ENCODE measurements at places on chromosomes 11 and 22.

GRCh38 chr11:66467034-66467659 lies 442 bp downstream of the PELI3 start:
- DNase-seq: peak; percentile 66

- no peak for DNase-seq
Observed at GRCh38 chr11:977830-978720, 52.4 kb downstream of the AP2A2 start.

GRCh38 chr22:45312856-45313255 lies 3.1 kb downstream of the FAM118A start:
- DNase-seq: no peak

DNA sequence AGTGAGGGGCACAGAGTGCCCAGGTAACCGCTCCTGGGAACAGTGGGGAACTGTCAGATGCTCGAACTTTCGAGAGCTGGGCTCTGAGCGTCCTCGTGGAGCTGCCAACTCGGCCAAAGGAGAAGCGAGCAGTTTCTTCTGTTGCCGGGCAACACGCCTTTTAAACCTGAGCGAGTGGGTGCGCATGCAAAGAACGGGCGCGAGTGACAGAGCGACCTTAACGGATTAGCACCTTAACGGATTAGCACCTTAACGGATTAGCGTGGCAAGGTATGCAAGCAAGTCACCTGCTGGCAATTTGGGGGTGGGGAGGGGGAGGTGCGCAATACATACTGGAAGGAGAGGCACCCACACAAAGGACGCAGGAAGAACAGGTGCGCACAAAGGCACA lies 61.8 kb upstream of the PRODH start:
- no peak for DNase-seq

DNA sequence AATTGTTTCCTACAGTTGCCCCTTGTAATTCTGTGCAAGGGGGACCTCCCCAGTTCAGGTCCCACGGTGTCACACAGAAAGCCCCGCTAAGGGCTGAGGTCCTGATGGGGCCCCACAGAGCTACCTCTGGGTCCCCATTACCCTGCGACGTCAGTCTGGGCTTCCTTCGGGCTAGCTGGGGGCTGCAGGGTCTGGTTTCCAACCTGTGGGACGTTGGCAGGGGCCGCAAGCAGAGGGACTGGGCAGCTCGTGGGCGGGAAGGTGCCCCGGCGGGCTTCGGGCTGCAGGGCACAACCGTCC lies 698 bp downstream of the SLC37A4 start:
- no peak for DNase-seq

DNA sequence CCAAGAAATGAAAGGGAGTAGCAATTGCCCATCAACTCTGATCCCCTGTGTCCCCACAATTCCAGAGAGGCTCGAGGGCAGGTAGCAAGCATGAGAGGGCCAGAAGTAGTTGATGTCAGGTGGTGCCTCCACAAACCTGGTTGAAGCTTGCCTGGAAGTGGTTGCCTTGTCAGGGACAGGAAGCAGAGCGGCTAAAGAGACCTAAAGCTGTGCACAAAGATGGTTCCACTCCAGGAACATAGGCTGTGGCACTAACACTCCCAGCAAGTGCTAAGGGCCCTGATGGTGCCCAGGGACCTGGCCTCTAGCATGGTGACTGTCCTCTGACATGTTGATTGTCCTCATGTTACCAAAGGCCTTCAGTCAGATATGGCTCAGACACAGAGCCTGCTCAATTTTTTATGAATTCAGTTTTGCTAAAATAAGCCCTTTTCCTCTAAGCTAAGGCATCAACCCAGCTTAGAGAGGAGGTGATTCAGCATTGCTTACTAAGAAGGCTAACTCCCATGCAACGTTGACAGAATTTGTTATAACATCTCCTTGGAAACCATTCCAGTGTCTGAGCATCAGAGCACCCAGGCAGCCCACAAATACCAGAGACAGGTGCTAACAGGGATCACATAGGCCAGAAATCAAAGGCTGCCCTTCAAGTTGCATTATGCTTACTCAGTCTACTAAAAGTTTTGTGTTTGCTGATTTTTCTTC lies 196.3 kb upstream of the ARHGAP20 start:
- no peak for DNase-seq

- no peak for DNase-seq
Observed at GRCh38 chr11:14306481-14306880, 52.5 kb downstream of the RRAS2 start.

GRCh38 chr11:126359431-126360048 lies 4.1 kb downstream of the ST3GAL4 start:
- DNase-seq: no peak

DNA sequence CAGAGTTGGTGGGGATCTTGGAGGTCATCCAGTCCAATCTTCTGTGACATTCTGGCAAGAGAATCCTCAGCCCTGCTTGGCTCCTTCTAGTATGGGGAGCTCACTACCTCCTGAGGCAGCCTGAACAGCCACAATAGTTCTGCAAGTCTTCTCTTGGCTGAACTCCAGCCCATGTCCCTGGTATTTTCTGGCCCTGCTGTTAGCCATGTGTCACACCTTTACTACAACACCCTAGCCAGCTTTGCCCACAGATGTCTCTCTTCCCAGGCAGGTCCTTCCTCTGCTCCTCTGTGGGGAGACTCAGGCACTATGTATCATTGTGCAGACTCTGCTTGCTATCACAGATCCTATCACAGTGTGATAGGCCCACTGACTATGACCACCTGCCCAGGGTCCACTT lies 297.7 kb downstream of the CTTN start:
- no peak for DNase-seq

GRCh38 chr11:75479597-75480145 lies 46.1 kb downstream of the GDPD5 start:
- DNase-seq: no peak

DNA sequence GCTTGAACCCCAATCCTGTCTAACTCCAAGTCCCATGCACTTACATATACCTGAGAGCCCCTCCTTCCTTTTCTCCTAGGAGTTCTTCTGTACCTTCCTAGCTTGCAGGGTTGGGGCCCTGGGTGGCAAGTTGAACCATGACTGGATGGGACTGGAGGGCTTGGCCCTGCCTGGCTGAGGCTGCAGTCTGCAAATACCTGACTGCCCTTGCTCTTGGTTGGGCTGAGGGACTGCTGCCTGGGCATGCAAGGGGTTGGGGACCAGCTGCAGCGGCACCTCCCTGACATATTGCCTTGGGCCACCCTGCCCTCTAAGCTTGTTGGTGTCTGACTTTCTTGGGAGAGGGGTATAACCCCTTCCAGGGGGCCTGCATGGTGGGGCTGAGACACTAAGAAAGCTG lies 9.8 kb upstream of the SLC39A13 start:
- DNase-seq: no peak

- DNase-seq: no peak
Observed at GRCh38 chr11:6667733-6668374, 12.2 kb upstream of the DCHS1 start.

GRCh38 chr11:110095554-110095953 lies 2.4 kb downstream of the ZC3H12C start:
- DNase-seq: no peak

GRCh38 chr11:118364956-118365615 lies 5.7 kb downstream of the UBE4A start:
- DNase-seq: no peak

- DNase-seq: no peak
Observed at GRCh38 chr11:90251599-90251998, 28.8 kb upstream of the CHORDC1 start.

DNA sequence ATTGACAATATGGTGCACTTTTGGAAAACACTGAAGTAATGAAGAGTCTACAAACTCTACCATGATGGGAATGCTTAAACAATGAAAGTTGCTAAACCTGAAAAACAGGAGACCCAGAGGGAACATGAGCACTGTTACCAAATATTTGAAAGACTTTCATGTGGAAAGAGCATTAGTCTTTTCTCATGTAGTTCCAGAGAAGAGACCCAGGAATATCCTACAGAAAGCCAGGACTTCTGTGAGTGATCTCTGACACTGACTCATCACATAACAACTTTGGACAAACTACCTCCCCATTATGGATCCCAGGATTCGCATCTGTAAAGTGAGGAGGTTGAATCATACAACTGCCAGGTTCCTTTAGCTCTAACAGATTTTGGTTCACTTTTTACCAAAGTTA lies 62.2 kb downstream of the FAM181B start:
- no peak for DNase-seq
